ENCODE measurements at places on chromosomes 2 and 18.
A peak's percentile ranks its signal among the peaks of the same experiment; 100 is the strongest.

DNA sequence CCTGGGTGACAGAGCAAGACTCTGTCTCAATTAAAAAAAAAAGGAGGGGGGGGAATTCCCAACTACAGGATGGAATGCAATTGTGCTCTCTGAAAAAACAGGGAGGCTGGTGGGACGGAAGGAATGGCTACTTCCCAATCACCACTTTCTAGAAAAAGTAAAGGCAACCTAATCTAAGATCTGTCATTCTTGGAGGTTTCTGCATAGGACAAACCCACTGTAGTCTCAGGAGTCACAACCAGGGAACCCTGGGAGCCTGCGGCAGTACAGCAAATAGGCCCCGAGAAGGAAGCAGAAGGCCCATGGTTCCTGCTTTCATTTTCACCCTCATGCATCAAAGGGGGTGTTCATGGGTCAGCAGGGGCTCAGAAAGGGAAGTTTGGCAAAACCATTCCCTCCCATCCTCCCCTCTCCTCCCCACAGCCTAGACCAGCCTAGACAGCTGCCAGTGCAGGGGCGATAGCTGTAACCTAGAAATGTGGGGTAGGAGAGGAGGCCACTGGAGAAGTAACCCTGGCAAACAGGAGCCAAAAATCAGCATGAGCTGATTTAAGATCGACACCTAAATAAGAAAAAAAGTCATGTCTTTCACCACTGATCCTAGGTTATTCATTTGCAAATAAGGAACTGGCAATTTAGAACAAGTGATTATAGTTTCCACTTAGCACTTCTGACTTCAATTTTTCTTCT is 48.0 kb downstream of the TRABD2A start:
- no peak for DNase-seq

- DNase-seq = no peak
These were observed 215.5 kb downstream of the CYP26B1 start for GRCh38 chr2:71932037-71932779.

- DNase-seq = peak; percentile 66
These were observed 15.9 kb upstream of the TMEM214 start for GRCh38 chr2:27016801-27017325.

- no peak for DNase-seq
These were observed 52.7 kb upstream of the CALCRL start for GRCh38 chr2:187500585-187501359.

DNA sequence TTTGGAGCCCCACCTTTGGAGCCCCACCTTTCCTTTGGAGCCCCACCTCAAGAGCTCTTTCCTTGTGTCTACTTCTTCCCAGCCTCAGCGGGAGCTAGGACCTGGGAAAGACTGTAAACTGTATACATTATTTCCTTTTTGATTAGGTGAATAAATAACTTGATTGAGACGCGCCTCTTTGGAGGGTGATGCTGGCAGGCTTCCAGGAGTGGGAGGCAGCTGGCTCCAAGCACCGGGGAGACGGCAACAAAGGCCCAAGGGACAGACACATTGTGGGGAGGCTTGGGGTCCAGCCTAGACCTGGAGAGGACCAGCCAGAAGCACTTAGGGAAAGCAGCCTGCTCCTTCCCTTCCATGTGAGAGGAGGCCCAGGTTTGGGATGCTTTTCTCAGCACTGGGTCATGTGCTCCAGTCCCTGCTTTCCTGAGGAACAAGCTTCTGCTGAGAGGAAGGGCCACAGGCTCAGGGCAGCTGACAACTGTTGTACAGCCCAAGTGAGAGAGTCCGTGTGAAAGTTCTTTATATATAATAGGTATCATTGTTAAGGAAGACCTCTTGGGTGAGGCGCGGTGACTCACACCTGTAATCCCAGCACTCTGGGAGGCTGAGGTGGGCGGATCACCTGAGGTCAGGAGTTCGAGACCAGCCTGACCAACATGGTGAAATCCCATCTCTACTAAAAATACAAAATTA is 297.2 kb upstream of the SLC14A2 start:
- DNase-seq = no peak

DNA sequence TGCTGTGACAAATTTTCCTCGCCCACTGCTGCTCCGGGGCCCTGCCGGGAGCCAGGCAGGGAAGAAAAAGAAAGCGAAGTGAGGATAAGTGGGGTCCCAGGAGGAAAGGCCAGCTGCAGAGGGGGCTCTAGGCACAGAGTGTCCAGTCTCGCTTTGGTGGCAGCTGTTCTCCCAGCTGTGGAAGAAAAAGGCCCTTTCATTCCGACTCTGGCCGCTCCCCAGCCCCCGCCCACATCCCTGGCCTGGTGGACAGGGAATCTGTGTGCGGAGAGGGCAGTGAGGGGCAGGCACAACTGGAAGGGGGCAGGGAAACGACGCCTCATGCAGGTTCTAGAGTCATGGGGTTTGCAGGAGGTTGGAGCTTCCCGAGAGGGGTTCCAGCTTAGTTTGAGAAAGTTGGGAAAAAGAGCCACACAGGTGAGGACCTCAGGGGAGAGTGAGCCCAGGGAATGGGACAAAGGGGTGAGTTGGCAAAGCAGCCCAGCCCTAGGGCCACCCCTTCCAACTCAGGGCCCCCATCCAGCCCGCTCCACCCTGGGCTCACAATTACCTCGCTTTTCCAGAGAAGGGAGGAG is 1.8 kb downstream of the RTKN start:
- no peak for DNase-seq

- peak; percentile 27 for DNase-seq
These were observed 113.6 kb downstream of the BABAM2 start for GRCh38 chr2:28004086-28004485.

DNA sequence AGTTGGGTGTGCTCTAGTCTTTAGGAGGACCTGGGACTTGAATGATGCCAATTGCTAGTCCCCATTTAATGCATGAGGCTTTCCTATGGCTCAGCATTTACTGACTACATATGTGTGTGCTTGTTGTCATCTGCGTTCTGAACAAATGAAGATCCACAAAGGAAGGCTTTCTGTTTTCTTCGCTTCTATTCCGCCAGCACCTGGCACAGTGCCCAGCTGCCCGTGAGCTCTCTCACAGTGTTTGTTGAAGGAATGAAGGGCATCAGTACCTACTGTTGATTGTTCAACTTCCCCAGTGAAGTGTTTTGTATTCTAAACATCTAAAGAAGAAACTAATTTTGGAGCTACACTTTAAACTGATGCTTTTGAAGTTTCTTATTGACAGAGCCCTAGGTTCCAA is 122.4 kb upstream of the LINC00305 start:
- DNase-seq = no peak

GRCh38 chr2:69916106-69916505 is 1.2 kb downstream of the MXD1 start:
- DNase-seq = no peak

DNA sequence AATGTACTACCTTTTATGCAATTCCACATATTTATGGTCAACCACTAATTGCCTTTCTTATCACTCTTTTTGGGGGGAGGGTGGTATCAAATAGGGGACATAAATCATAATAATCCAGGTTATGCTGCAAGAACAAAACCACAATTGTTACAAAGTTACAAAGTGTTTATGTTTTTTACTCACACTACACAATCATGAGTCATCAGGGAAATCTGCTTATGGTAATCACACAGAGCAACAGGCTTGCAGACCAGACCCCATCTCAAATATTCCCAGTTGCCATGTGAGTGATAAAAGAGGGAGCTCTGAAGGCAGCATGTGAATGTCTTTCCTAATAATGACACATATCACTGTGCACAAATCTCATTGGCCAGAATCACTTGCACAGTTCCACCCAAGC is 304.7 kb upstream of the TMEFF2 start:
- DNase-seq = no peak

- peak; percentile 42 for DNase-seq
These were observed 8.8 kb downstream of the RETREG2 start for GRCh38 chr2:219186754-219187456.

GRCh38 chr2:233091595-233092375 is 31.6 kb downstream of the INPP5D start:
- no peak for DNase-seq

DNA sequence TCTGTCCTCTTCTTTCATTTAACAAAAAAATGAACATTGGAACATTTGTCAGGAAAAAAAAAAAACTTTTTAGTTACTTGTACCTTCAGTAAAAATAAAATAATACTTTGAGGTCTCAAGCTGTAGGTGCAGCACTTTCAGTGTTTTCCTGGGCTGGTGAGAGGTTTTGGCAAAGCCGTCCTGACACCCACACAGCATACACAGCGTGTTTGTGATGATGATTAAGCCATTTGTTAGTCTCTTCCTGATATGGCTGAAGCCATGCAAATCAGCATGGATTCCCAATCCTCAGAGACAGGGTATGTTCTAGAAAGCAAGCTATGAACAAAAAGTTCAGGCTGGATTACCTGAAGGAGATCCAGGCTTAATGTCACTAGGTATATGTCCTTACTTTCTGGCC is 236.8 kb downstream of the ZNF516 start:
- DNase-seq = no peak

DNA sequence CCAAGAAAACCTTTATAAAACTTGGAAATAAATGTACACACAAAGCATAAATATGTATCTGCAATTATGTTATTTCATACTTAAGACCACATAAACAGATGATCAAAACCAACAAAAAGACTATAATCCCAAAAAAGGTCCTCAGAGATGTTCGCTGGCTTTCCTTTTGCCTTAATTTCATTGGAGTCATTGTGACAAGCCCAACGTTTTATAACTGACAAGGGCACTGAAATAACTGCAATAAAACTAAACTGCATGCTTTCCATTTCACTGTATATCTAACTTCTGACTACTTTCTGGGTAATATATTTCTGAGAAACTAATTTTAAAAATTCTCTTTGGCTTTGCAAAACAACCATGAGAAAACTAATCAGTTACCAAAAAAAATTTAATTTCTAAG is 56.5 kb downstream of the REV1 start:
- no peak for DNase-seq

All from activated CD4-positive, alpha-beta T cell treated with anti-CD3 and anti-CD28 coated beads for 48 hours (primary cell).